ENCODE measurements at places on chromosomes 7 and 10. TPM values are rescaled to one million over a fixed set of nuclear protein-coding genes. Genes with fewer than 3 reads are reported as not detected.

GRCh38 chr10:113644185-113645120 lies 19.4 kb downstream of the NRAP start:
- DNase-seq = no peak

- DNase-seq = no peak
Observed at GRCh38 chr10:11551916-11552602, 59.4 kb downstream of the USP6NL start.

GRCh38 chr7:108724251-108725100 lies 154.8 kb downstream of the DNAJB9 start:
- no peak for DNase-seq

DNA sequence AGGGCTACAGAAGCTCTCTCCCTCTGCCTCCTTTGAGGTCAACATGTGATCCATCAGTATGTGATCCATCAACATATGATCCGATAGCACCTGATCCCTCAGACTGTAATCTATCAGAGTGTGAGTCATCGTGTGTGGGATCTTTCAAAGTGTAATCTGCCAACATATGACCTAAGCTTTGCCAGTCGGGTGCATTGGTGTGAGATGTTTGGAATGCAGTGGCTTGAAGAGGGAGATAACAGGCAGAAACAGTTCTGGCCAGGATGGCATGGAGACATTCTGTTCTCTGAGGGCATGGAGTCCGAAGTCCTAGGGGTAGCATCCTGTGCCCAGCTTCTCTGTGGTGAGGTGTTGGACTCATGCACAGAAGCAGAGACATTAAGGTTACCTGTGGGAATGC lies 217.7 kb upstream of the ETV1 start:
- DNase-seq = no peak

DNA sequence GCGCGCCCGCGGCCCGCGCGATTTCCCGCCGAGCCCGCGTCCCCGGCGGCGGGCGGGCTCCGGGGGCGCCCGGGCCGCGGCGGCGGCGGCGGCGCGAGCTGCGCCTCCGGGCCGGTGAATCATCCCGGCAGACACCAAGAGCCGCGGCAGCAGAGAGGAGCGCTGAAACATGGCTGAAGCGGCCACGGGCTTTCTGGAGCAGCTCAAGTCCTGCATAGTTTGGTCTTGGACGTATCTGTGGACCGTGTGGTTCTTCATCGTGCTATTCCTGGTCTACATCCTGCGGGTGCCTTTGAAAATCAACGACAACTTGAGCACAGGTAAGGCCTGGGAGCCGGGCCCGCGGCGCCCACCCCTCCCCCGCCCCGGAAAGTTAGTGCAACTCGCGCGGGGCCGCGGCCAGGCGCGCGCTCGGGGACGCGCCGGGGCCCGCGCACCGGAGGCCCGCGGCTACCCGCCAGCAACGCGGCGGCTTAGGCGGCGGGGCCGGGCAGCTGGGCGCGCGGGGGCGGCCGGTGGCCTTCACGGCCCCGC lies at the start of gene ST7:
ST7 (plus strand) TSS at position 130 of the 534 bp plus-strand sequence; CDS start at position 170, 40 bp downstream.
- peak; percentile 84 for DNase-seq

GRCh38 chr10:105171945-105172344 lies 530.9 kb downstream of the SORCS3 start:
- no peak for DNase-seq

- no peak for DNase-seq
Observed at GRCh38 chr10:29379208-29379607, 90.3 kb downstream of the LYZL1 start.

- DNase-seq = no peak
Observed at GRCh38 chr7:29084832-29085231, 61.5 kb downstream of the CPVL start.

DNA sequence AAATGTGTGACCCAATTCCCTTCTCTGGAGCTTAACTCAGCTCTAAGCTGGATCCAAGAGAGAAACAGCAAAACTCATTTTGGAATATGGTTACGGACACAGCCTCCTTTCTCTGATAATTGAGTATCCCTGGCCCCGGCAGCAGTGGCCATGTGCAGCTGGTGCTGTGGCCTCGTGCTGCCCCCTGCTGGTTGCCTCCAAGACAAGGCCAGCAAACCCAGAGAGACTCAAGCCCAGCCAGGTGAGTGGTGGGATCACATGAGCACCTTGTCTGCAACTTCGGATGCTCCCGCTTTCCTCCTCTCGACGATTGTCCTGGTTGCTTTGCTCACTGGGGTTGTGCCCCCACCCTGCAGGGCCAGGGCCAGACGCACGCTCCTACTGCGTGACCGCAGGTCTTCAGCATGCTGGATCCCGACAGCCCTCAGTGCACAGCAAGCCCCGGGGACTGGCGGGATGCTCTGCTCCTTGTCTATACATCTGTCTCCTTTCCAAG lies 19.4 kb downstream of the SFTPD start:
- DNase-seq = peak; percentile 95

GRCh38 chr10:60849217-60849616 lies 70.9 kb downstream of the CDK1 start:
- DNase-seq = no peak

DNA sequence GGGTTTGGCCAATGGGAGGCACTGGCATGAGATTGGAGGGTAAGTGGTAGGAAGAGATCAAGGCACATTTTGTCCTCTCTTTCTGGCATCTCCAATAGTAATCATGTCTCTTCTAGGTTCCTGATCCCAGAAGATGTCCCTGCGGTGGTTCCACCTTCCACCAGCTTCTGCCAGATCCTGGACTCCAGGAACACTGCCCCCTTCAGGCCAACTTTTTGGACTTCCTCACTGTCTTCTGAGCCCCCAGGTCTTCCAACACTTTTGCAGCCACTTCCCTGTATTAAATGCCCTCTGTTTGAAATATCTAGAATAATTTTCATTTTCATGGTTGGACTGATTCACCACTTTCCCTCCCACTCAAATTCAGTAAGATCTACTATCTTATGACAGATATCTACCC lies 60.9 kb downstream of the BAMBI start:
- DNase-seq = peak; percentile 77

GRCh38 chr10:22002591-22003176 lies 846 bp downstream of the DNAJC1 start:
- no peak for DNase-seq

GRCh38 chr10:12448729-12449391 lies 99.5 kb downstream of the CAMK1D start:
- no peak for DNase-seq

DNA sequence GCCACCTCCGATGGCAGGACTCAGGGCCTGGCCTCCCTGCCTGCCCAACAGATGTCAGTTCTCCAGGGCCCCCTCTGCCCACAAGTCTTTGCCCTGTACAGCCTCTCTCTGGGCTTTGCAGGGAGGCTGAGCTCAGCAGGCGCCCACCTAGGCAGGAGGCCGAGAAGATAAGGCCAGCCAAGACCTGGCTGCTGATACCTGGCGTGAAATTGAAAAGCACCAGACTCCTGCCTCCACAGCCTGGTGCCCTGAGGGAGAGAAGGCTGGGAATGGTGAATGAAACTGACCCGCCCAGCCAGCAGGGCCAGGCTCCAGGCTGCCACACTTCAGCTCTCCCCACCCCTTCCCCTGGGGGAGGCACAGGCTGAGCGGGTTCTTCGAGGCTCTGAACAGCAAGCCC lies 145.8 kb downstream of the CDH23 start:
- DNase-seq = no peak

DNA sequence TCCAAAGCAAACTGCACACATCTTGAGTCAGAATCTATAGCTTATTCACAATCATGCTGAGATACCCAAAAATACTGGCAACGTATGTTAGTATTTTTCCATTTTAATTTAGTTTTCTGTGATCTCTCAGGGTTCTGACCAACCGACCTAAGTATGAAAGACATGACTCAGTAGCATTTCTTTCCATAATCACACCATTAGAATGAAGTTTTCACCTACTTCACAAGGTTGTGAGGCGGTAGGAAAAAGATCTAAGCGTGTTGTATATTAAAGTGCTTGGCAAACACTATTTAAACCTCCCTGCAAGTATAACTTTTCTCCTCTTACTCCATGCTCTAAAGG lies 49.1 kb downstream of the PLCE1 start:
- no peak for DNase-seq

DNA sequence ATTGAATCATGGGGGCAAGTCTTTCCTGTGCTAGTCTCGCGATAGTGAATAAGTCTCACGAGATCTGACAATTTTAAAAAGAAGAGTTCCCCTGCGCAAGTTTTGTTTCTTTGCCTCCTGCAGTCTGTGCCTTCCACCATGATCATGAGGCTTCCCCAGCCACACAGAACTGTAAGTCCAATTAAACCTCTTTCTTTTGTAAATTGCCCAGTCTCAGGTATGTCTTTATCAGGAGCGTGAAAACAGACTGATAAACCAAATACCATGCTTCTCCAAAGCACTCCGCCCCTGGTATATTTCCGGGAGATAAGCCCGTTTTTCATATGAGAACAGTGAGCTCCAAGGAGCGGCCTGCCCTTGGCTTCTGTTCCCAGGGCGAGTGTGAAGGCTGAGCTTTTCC lies 118.9 kb downstream of the EVX1 start:
- no peak for DNase-seq

GRCh38 chr10:6497620-6498019 lies 82.5 kb downstream of the PRKCQ start:
- DNase-seq = no peak

- peak; percentile 62 for DNase-seq
Observed at GRCh38 chr7:128812514-128813168, 17.6 kb upstream of the FLNC start.

DNA sequence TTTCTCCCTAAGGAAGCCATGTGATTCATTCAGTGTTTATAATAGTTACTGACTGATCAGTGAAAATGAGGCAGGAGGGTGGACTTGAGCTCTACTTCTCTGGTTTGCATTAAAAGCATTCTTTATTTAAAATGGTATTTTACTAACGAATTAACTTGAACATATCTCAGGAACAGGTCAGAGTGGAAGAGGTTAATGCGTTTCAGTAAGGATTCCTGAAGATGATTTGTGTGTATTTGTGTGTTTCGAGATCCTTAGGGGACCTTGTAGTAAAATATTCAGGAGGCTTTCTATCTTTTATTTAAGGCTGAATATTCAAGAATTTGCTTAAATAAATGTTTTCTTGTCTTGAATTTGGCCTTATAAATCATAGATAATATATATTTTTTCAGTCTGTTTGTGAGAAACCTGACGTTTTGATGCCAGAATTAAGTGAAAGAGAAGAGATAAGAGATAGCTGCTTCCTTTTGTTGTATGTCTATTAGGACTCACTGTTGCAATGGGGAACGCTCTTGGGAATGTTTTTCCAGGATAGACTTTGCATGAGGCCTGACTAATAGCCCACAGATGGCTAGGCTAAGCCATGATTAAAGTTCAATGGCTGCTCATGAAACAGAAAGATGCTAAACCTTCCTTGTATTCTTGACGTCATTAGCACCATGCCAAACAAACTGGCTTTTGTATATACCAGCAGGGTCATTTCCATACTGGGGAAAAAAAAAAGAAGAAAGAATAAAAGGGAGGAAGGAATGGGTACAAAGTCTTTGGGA lies 93.8 kb upstream of the MTPN start:
- DNase-seq = no peak

DNA sequence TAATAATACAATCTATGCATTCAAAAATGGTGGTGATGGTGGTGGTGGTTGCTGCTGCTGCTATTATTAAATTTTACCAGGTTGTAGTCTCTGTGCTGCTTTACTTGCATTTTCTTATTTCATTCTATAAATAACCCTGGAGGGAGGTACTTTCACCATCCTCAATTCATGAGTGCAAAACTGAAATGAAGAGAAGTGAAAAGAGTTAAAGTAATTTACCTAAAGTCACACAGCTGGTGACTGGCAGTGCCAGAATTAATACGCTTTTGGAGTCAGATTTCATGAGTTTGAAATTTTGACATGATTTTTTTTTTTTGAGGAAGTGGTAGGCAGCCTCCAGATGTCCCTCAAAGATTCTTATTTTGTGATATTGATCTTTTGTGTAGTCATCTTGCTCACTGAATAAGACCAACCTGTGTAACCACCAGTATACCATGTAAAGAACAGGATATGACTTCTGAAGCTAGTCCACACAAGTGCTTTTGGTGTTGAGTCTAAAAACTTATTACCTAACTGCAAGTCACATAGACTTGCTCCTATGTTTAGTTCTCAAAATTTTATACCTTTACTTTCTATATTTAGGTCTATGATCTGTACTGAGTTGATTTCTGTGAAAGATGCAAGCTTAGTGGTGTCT lies 218.8 kb downstream of the ZWINT start:
- no peak for DNase-seq

GRCh38 chr10:67782530-67782929 lies 55.5 kb downstream of the DNAJC12 start:
- no peak for DNase-seq

GRCh38 chr7:70047891-70048448 lies 449.7 kb downstream of the AUTS2 start:
- no peak for DNase-seq

GRCh38 chr10:47035819-47036337 lies 124.7 kb downstream of the PTPN20 start:
- DNase-seq = no peak

DNA sequence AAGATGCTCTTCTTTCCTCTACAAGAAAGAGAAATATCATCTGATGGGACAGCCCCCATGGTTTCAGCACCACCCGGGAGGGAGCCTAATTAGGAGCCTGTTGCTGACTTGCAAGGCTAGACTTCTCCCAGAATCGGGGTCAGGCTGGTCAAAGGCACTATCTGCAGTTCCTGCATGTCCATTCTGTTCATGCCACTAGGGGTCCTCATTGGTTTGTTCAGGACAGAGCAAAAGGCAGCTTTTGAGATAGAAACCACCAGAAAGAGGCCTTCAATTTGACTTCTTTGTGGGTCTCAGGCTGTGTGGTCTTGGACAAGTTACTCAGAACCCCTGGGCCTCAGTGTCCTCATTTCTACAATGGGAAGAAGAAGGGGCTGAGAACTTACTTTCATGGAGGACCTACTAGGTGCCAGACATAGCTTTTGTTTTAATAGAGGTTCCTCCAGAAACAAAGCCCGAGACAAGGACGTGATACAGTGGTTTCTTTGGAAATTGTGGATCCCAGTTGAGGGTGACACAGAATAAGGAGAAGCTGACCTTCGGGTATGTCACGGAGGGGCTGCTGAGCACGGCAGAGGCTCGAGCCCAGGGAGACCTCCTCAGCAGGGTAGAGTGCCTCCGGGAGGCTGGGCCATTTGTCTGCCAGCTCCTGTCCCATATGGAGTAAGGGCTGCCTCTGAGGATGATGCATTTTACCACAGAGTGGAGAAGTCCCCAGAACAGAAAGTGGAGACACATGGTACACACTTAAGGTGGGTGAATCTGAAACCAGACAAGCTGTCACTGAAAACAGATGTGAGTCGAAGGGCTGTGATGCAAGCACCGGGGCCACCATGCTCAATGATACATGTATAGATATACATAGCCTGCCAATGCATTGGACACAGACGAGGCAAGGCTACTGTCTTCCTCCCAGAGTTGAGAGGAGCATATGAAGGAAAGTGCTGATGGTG lies 33.1 kb upstream of the NEUROD6 start:
- DNase-seq = peak; percentile 93

- DNase-seq = no peak
Observed at GRCh38 chr7:96284240-96284639, 37.7 kb downstream of the SLC25A13 start.

- DNase-seq = no peak
Observed at GRCh38 chr10:30503700-30504266, 69.8 kb downstream of the MAP3K8 start.

CLDN12 gene
- total RNA-seq = 43.7 TPM

SPDYE16 gene
- not detected for total RNA-seq

INA gene
- total RNA-seq = 3.7 TPM

TFR2 gene
- total RNA-seq = 3.1 TPM

CRYGN gene
- total RNA-seq = 3.9 TPM

MAPK8 gene
- total RNA-seq = 85.0 TPM

LRRN3 gene
- total RNA-seq = 1.4 TPM

CYP2C8 gene
- total RNA-seq = 3.1 TPM

FAS gene
- 0.54 TPM for total RNA-seq

STOX1 gene
- 5.4 TPM for total RNA-seq

ANKRD16 gene
- 14.8 TPM for total RNA-seq

PPP1R17 gene
- total RNA-seq = 0.36 TPM

Data from endodermal cell (in vitro differentiated cells).